ENCODE measurements at places on chromosomes 13 and 19.

DNA sequence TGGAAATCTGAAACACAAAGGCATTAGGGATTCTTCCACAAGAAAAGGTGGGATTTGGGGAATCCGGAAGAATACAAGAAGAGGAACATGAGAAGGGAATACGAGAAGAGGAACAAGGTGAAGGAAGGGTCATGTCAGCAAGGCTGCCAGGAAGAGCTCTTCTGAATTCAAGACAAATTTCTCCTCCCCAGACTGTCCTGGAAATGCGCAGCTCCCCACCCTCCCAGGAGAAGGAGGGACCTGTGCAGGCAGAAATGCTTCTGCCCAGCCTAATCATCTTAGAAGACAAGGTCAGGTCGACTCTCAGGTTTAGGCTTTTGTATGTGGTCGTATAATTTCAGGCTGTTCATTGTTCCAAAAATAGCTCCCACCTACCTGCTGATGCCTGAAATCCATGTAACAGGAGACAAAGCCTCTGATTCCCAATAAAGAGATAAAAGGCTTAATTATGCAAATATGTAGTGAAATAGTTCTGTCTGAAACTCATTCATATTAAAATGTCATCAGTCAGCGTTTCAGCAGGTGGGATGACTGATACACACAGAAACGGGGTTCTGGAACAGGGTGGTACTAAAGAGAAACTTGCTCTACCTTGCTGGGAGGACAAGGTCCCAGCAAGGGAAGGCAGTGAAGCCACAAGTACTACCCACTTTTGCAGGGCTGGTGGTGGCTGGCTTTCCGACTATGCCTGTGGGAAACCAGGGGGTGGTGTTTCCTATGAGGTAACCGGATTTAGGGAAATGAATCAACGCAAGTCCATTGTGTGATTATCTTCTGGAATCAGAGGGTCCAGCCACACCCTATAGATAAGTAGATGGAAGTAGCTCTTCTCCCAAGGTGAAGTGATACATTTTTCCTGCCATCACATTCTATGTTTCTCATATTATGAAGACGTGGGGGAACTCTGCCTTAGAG is 76.1 kb downstream of the KL start:
- DNase-seq, result no peak

DNA sequence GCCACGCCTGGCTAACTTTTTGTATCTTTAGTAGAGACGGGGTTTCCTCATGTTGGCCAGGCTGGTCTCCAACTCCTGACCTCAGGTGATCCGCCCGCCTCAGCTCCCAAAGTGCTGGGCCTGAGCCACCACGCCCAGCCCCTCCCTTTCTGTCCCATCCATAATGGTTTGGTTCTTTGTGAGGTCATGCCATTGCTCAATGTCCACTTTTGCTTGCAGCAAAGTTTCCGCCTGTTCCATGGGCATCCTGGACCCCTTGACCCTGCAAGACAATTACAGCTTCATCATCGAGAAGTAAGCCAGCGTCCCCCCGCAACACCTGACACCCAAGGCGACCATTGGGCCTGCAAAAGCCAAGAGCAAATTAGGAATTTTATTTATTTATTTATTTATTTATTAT is 16.6 kb downstream of the PRR22 start:
- no peak for DNase-seq

DNA sequence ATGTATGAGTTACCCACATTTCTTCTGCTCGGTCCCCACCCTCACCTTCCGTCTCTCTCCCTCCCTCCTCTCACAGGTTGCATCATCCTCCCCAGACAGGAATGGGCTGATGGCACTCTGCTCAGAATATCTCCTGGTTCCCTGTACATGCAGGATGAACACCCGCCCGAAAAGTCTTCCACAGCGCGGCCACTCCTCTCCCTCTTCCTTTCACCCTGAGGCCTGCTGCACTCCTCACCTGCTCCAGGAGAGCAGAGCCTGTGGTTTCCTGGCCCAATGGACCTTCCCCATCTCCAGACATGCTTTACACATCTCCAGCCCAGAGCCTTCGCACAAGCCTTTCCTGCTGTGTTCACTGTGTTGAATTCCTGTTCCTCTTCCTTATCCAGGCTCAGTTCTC is 40.9 kb downstream of the GSX1 start:
- DNase-seq, result no peak

DNA sequence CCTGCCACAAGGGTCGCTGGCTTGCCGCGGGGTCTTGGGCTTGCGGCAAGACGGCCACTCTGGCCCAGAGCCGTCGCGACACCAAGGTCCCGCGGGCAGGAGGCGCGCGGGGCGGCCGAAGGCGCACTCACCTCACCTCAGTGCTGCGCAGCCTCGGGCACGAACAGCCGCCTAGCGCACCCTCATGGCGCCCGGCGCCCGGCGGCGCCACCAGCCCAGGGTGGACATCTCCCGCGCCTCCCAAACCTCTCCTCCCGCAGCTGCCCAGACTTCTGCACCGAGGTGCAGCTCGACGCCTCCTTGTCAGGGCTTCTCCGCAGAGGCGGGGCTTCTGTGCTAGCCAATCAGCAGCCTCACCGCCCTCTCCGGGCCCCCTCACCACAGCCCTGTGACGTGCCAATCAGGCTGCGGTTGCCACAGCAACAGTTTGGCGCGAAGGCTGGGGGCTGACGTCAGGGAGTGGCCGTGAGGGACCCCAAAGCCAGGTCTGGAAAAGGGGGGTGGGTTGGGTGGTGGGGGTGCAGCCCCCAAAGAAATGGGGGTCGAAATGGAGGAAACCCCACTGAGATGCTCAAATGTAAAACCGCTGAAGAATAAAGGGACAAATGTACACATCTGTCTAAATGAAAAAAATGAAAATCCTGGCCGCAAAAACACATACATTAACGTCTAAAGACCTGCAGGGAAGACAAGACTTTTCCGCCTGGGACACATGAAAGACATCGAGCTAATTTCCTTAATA is at the start of the genes PEG3 and ZIM2:
Gene PEG3, minus strand, starts transcription at position 276 of the 742 bp plus-strand sequence. CDS start 16,071 bp downstream, outside the sequence.
Gene ZIM2, minus strand, starts transcription at position 276 of the 742 bp plus-strand sequence. CDS start 16,449 bp downstream, outside the sequence.
- no peak for DNase-seq

- no peak for DNase-seq
These were observed 673.7 kb upstream of the MIR17HG start for GRCh38 chr13:90673746-90674145.

DNA sequence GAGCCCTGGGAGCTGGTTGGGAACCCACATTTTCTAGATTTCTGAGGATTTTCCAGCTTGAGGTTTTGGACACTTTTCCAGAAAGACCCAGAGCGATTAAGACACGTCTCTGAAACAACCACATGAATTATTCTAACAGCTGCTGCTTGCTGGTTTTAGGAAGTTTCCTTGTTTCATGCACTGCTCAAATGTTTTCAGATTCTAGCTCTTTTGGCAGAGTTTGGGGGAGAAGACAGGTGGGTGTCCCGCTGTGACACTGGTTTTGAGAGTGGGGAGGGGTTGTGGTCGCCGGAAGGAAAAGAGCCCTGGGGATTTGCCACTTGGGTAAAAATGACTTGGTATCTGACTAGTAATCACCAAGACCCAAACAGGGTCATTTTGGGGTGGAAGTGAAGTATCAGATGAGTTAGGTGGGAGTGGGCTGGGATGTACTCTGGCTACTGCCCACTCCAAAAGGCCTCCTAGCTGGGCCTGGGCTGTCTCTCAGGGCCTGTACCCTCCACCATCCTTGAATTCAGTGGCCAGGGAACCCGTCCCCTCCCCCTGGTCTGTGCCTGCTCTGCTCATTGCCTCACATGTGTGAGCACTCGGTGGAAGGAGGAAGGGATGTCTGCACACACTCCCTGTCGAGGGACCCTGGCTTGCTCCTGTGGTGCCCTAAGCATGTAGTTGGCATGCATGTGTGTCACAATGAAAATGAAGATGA is 13.2 kb downstream of the GATAD2A start:
- DNase-seq, result no peak

DNA sequence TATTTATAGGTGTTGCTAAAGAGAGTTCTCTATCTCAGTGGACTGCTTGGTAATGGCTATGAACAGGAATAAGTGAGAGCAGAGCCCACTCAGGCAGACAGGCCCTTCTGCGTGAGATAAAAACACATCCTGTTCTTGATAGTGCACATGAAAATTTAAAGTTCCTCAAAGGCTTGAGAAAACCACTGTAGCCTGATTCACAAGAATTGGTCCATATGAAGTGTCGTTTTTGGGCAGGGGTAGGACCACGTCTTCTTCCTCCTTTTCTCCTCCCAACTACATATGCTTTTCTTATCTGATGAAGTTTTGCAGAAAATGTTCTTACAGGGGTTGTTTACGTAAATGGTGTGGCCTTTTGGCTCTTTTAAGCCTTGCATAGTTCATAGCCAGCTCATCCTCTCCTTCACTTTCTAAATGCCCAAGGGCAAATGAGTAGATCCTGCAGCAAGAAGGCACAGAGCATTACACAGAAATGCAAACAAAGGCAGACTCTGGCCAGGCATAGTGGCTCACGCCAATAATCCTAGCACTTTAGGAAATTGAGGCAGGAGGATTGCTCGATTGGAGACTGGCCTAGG is 53.8 kb downstream of the RNF6 start:
- DNase-seq, result no peak

DNA sequence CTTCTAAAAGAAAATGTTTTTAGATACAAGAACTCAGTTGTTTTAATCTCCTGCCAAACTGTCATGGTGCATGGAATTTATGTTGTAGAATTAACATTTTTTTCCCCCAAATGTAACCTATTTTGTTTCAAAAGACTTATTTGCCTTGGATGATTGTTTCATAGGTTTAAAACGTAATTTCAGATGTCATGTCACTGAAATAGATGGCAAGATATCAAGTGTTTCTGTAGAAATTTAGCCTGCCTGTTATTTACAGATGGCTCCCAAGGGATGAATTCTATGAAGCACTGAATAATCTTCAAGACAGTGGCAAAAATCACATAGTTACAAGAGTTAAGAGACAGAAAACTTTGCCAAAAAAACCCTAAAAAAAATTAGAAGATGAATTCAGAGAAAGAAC is 1484.6 kb downstream of the OLFM4 start:
- DNase-seq, result no peak

DNA sequence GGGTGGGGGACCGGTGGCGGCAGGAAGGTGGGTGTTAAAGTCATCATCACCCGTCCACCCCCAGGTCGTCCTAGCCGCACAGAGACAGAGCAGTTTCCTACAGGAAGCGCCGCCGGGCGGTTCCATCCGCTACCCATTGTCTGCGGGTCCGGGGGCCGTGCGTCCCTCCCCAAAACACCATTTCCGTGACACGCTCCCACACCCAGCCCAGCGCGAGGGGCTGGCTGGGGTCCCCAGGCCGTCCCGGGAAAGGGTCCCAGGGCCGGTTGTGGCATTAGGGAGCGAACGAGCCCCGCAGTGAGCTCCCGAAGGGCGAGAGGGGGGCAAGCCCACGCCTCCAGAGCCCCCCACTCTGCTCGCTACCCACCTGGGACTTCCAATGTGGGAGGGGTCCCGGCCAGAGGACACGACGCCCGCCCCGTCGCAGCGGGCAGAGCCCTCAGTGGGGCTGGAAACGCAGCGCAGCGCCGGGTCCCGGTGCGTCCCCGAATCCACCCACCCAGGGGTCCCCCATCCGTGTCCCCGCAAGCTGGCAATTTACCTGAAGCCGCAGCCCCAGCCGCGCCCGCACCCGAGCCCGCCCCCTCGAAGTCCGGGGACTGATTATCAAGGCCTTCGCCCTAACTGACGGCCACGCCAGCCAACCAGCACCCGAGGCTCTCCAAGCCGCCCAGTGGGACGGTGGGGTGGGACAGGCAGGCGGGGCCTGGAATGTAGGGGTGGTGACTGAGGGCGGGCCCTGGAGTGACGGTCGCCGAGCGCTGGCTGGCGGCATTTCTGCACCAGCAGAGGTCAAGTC is at the start of gene KANK3:
Gene KANK3, minus strand, starts transcription at position 579 of the 799 bp plus-strand sequence. CDS start 5,434 bp downstream, outside the sequence.
- DNase-seq, result peak; percentile 91

DNA sequence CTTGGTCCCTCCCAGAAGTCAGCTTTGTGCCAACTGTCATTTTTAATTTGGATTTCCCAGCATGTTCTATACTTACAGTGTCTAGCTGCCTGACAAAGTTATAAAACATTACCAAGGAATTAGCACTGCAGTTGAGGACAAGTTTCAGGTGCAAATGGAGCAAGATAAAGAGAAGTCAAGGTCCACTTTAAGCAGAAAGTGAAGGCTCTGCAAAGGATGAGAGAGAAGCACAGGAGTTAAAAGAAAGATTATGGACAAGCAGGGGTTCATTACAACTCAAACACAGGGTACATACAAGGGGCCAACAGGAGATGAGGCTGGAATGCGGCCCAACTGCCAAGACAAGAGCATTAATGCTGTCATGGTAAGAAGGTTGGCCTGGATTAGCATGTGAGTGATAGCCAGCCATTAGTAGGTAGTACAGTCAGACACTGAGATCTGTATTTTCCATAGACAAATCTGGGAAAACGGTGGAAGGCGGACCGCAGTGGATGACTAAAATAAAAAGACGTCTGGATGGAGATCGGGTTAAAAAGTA is 17.6 kb downstream of the UBL3 start:
- DNase-seq, result no peak

Data from activated CD8-positive, alpha-beta memory T cell treated with anti-CD3 and anti-CD28 coated beads, Interleukin-2, amount 50 U/mL, for 4 hours (primary cell).